Activated naive CD8-positive, alpha-beta T cell treated with anti-CD3 and anti-CD28 coated beads, Interleukin-2, amount 50 U/mL, for 16 hours (primary cell): ENCODE measurements at places on chromosomes 13 and 19.
A peak's percentile ranks its signal among the peaks of the same experiment; 100 is the strongest.

DNA sequence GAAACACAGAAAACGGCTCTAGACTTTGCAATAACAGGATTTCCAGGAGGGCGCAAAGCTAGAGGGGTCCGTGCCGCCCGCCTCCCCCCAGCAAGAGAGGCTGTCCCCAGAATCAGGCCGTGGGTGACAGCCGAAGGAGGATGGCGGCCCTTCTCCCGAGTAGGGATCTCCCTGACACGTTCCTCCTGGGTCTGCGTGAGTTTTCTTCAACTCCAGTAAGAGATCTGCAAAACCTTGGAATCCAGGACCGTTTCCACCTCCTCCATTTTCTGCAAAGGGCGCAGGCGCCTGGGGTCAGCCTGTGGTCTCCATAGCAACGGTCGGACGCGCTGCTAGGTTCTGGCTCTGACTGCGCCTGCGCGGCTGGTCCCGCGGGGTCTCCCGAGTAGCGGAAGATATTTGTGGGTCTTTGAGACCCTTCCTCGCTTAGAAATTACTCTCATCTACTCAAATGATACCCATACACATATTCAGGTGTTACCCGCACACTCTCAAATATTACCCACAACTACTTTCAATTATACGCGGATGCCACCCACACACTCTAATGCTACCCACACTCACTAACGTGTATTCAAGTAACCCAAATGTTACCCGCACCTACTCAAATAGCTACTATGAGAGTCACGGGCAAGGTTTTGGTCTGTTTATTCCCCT lies 2.1 kb downstream of the PNMA8C start:
- DNase-seq, result peak; percentile 30

- no peak for DNase-seq
Measured at GRCh38 chr19:45780448-45781213, 1.7 kb downstream of the DMPK start.

GRCh38 chr13:111292710-111293485 lies 27.5 kb upstream of the TEX29 start:
- no peak for DNase-seq

DNA sequence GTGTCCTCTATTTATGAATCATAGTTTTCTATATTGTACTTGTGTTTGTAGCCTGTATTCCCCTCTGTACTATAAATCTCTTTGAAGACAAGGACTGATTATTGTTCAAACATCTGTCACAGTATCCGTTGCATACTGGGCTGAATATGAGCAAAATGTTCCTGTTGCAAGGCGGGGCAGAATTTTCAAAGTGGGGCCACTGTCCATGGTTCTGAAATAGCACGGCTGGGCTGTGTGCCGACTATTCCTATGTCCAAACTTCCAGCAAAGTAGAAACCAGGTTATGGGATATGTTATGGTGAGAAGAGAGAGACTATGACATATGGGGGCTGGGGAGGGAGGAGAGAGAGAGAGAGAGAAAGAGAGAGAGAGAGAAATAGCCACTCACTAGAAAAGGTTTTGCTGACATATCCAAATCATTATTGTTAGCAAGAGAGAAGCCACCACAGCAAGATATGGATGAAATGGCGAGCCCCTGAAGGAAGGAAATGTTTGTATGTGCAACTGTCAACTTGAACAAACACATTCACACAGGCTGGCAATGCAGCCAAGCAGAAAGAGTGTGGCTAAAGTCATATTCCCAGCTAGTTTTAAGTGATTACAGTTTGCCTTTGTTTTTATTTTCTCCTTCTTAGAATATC lies 107.0 kb upstream of the GPR12 start:
- no peak for DNase-seq

DNA sequence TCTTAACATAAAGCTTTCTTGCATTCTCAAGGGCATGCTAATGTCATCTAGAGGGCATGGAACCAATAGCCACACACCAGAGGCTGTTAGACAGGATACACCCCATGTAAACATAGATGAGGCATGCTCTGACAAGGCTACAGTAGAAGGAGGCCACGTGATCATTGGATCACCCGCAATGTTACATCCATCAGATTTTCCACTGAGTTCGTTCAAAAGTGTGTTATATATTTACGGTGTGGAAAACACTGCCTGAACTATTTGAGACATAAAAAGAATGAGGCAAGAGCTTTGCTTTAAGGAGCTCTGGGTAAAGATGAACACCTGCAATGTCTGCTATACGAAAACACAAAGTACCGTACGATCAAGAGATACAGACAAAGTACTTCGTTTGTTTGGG lies 817.5 kb upstream of the SLC10A2 start:
- DNase-seq, result no peak

GRCh38 chr13:20360835-20361412 lies 128.8 kb upstream of the GJB6 start:
- DNase-seq, result no peak

DNA sequence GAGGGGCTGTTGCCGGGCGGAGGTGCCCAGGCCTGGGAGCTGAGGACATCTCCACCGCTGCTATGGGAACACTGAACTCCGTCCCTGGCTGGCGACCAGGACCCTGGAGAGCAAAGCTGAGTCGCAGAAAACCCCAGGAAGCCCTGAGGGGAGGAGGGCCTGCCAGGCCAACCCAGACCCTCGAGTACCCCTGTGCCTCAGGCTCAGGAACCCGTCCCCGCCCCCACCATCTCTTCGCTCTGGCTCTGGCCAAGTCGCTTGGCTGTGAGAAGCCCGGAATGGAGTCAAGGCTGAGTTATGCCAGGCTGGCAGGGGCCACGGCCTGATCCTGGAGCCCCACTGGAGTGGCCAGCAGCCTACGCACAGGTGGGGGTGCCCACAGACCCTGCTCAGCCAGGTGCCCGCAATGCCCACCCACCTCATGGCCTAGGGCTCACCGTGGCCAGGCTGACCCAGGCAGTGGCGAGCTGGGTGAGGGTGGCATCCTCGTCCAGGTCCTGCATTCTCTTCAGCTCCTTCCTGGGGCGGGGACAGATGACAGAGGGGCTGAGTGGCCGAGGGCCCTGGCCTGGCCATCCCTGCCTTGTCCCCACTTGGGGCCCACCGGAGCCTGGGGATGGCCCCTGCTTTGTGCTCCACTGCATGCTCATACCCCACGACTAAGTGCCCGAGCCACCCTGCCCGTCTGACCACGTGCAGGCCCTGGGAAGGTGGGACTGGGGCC lies 8.5 kb upstream of the CERS1 start:
- DNase-seq, result no peak
